ENCODE measurements at places on chromosomes 6 and 20. TPM values are rescaled to one million over a fixed set of nuclear protein-coding genes. Genes with fewer than 3 reads are reported as not detected.

Gene PHACTR3
- polyA plus RNA-seq: 12.4 TPM

Gene POPDC3
- polyA plus RNA-seq: 0.27 TPM

Gene DDO
- 0.60 TPM for polyA plus RNA-seq

Gene XKR7
- 0.35 TPM for polyA plus RNA-seq

Gene MEI4
- polyA plus RNA-seq: 2.1 TPM

Gene SRSF12
- polyA plus RNA-seq: 20.1 TPM

Gene WDR46
- 59.7 TPM for polyA plus RNA-seq

Gene SLC29A1
- 30.8 TPM for polyA plus RNA-seq

Gene SLC13A3
- polyA plus RNA-seq: 19.3 TPM

Gene ELOVL4
- polyA plus RNA-seq: 4.0 TPM

Gene DCDC2
- polyA plus RNA-seq: 136 TPM

Gene SLC44A4
- polyA plus RNA-seq: 52.6 TPM

Gene OR2J3
- polyA plus RNA-seq: not detected

Gene OLIG3
- polyA plus RNA-seq: not detected

Gene TREM2
- polyA plus RNA-seq: 0.53 TPM

Gene PRL
- 0.10 TPM for polyA plus RNA-seq

Gene CTAGE9
- 0.55 TPM for polyA plus RNA-seq

Gene TMC2
- 0.50 TPM for polyA plus RNA-seq

Gene SCRT2
- polyA plus RNA-seq: not detected

Gene SAMD5
- 19.4 TPM for polyA plus RNA-seq

Gene TNNC2
- 0.47 TPM for polyA plus RNA-seq

Gene BCL2L1
- polyA plus RNA-seq: 66.2 TPM

Gene ROS1
- 0.13 TPM for polyA plus RNA-seq

Gene SCAND1
- polyA plus RNA-seq: 23.9 TPM

Gene C4B
- 22.3 TPM for polyA plus RNA-seq

Gene OR2H1
- polyA plus RNA-seq: not detected

Gene FKBP1C
- polyA plus RNA-seq: 2.1 TPM

Gene LY6G6F
- 0.32 TPM for polyA plus RNA-seq

Gene NKX2-4
- polyA plus RNA-seq: not detected

Gene SPATA25
- 6.0 TPM for polyA plus RNA-seq

Gene PTPRK
- 57.5 TPM for polyA plus RNA-seq

Gene MRAP2
- polyA plus RNA-seq: 3.2 TPM

Gene LCA5
- polyA plus RNA-seq: 11.0 TPM

Gene SPATA2
- polyA plus RNA-seq: 9.5 TPM

Gene ASIP
- polyA plus RNA-seq: 0.70 TPM

Gene RCAN2
- polyA plus RNA-seq: 22.5 TPM

Gene MUCL3
- polyA plus RNA-seq: 0.10 TPM

Data from left kidney (tissue), 8 donors.